GM12865 (cell line): ENCODE measurements at places on chromosomes 13 and 19.

GRCh38 chr13:74741732-74742131, 607.5 kb upstream of the KLF12 start:
- no peak for DNase-seq

GRCh38 chr13:23724196-23724970, 154.2 kb downstream of the TNFRSF19 start:
- no peak for DNase-seq

GRCh38 chr19:27935669-27936068, 1277.3 kb downstream of the UQCRFS1 start:
- DNase-seq, result no peak

DNA sequence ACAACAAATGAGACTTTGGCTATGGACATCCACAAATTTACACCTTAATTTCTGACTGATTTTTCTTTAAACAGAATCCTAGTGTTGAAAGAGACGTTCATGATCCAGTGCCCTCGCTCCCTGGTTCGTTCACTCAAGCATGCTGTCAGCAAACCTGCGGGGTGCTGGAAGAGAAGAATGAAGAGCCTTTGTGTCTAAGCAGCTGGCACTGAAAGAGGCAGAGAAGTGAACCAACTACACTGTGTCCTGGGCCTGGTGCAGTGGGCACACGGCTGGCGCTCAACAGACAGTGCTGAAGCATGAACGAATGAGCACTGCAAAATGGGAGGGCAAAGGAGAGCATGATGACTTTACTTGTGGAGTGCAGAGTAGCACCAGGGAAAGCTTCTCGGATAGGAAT, 46.8 kb downstream of the MIPEP start:
- DNase-seq, result no peak

- no peak for DNase-seq
These were observed 35.7 kb upstream of the SLC10A2 start for GRCh38 chr13:103101901-103102300.

DNA sequence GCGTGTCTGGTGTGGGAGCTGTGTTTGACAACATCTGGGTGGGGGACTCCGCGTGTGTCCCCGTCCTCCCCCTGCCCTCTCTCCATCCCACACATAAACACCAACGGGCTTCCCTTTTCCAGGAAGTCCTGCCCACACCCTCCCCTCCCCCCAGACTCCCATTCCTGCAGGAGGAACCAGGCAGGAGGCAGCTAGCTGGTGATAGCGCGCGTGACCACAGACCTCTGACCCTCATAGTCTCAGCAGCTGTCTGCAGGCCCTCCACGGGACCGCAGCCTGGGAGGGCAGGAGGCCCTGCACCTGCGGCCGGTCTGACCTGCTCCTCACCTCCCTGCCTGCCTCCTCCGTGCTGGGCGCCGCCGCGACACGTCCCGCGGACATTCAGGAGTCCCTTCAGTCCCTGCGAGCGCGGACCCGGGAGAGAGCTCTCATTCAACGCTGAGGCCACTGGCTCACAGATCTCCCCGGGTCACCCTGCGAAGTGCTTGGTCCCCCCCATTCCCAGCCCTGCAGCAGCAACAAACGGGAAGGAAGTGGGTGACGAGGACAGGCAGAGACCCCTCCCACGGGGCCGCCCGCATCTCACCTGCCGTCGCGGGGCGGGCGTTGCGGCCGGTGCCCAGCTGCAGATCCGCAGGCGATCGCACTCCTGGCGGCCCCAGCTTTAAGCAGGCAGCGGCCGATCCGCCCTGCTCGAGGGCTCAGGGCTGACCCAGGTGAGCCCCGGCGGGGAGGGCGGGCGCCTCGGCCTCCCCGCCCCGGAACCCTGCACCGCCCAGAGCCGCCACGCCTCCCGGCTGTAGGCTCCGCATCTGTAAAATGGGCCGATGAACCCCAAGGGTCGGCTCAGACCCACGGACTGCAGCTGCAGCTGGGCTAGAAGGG, 1.1 kb upstream of the ACP5 start:
- peak; percentile 55 for DNase-seq

DNA sequence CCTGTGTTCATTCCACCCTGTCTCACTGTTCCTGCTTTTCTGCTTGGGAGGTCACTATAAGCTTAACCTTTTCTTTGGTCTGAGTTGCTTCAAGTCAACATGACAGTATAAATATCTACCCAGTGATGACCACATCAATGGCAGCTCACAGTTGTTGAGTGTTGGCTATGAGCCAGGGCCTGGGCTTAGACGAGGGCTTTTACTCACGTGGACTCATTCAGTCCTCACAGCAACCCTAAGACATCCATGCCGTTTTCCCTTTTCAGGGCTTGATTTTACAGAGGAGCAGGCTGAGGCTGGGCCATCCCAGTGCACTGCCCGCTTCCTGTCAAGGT, 10.2 kb upstream of the CCDC97 start:
- no peak for DNase-seq

DNA sequence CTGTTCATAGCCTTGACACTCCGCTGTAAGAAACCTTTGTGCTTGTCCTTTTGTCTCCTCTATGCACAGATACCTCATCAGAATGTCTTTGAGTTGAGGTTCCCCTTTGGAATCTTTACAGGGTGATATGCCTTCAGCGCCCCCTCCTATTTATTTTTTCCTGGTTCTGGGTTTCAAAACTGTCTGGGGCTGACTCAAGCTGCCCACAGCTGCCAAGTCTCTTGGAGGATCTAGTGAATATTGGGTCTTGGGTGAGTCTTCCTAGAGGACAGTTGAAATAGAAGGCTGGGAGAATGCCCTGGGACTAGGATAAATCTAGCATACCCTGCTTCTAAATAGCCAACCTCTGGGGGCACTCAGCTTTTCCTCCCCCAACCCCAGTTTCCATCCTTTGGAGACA, 930 bp downstream of the ZNF136 start:
- DNase-seq, result no peak

GRCh38 chr13:36998624-36999041, 507 bp downstream of the ALG5 start:
- peak; percentile 35 for DNase-seq

DNA sequence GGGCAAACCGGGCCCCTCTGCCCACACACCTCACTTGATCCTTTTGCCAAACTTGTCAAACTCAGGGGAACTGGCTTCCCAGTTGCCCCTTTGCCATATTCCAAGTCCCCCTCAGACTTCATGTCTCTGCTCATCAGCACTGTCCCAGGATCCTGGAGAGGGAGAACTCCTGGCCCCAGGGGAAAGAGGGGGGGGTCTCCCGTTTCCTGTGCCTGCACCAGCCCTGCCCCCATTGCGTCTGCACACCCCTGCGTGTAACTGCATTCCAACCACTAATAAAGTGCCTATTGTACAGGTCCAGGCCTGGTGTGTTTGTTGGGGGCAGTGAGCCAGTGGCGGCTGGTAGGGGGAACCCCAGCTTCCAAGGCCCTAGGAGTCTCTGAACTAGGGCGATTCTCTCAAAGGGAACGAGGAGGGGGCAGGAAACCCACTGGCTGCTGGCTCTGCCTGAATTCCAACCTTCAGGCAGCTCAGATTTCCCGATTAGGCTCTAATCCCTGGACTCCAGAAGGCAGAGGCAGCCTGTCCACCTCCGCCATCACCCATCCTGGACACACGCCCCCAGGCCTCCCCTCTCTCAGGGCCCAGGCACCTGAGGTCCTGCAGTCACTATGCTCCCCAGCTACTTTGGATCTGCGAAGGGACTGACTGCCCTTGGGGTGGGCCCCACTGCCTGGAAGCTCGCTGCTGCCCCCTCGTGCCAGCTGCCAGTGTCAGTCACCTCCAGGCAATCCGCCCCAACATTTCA, 9.7 kb upstream of the ILF3 start:
- DNase-seq, result peak; percentile 86

DNA sequence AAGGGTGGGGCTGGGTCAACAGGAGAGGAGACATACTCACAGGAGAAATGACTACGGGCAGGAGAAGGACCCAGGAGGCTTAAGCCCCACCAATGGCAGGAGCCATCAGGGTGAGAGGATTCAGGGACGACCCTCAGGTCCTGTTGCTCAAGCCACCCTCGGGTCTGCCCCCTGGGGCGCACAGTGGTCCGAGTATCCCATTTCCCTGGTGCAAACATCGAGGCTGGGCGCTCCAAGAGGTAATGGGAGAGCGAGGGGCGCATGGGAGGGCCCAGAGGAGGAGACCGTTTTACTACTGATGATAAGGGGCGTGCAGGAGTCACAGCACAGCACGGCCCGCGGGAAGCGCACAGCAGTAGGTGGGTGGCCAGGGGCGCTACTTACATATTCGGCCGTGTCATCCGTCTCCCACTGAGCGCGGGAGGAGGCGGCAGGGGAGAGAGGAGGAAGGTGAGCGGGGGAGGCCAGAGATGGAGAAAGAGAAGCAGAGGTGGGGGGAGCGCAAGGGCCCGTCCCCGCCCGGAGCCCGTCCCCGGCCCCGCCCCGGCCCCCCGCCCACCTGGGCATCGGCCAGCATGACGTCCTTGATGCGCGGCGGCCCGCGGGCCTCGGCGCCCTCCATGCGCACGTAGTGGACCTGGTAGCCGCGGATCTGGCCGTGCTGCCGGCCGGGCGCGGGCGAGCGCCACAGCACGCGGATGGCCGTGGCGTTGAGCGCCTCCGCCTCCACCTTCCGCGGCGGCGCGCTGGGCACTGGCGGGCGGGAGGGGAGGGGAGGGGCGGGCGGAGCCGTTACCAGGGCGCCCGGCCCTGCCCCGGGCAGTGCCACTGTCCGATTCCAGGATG, 111.5 kb downstream of the PTPRS start:
- DNase-seq, result no peak

- peak; percentile 33 for DNase-seq
These were observed 93.4 kb upstream of the SLITRK1 start for GRCh38 chr13:83975655-83976165.

- DNase-seq, result no peak
These were observed 289.2 kb upstream of the KLF12 start for GRCh38 chr13:74423434-74423833.

- DNase-seq, result peak; percentile 69
These were observed 30.0 kb downstream of the MYO9B start for GRCh38 chr19:17105556-17105955.

- DNase-seq, result no peak
These were observed 919.8 kb upstream of the SLITRK1 start for GRCh38 chr13:84802073-84802472.

DNA sequence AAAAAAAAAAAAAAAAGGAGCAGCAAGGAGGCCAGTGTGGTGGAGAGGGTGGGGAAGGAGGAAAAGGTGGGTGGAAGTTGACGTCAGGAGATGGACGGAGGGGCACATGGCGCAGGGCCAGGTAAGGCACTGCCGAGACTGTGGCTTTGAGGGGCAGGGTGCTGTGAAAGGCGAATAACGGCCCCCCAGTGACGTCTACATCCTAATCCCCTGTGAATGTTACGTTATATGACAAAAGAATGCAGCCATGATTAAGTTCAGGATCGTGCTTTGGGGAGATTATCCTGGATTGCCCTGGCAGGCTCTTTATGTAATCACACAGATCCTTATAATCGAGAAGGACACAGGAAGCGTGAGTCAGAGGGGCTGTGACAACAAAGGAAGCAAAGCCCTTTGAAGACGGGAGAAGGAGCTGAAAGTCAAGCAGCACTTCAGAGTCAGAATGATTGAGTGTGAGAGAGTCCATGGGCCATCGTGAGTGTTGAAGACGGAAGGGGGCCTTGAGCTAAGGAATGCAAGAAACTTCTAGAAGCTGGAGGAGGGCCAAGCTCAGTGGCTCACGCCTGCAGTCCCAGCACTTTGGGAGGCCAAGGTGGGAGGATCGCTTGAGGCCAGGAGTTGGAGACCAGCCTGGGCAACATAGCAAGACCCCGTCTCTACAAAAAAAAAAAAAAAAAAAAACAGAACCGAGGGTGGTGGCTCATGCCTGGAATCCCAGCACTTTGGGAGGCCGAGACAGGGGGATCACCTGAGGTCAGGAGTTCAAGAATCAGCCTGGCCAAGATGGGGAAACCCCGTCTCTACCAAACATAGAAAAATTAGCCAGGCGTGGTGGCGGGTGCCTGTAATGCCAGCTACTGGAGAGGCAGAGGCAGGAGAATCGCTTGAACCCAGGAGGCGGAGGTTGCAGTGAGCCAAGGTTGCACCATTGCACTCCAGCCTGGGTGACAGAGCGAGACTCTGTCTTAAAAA, 13.8 kb upstream of the CEACAM16 start:
- DNase-seq, result peak; percentile 27

DNA sequence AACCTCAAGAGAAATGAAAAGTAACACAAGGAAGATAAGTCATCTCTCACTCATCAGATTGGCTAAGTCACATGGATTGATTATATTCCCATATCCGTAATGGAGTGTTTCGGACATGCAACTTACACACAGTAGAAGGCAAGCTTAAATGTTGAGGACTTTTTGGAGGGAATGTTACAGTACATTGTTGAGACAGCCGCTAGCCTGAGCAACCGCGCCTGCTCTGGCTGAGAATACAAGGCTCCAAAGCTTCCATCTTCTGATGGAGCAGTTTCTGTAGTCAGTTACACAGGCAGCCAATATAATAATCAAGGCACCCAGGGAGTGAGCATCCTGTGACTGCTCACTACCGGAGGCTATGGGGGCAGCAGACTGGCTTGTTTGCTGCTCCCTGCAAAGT, 1.0 kb upstream of the CRYL1 start:
- no peak for DNase-seq

- no peak for DNase-seq
These were observed 1560.7 kb downstream of the UQCRFS1 start for GRCh38 chr19:27652281-27652680.

DNA sequence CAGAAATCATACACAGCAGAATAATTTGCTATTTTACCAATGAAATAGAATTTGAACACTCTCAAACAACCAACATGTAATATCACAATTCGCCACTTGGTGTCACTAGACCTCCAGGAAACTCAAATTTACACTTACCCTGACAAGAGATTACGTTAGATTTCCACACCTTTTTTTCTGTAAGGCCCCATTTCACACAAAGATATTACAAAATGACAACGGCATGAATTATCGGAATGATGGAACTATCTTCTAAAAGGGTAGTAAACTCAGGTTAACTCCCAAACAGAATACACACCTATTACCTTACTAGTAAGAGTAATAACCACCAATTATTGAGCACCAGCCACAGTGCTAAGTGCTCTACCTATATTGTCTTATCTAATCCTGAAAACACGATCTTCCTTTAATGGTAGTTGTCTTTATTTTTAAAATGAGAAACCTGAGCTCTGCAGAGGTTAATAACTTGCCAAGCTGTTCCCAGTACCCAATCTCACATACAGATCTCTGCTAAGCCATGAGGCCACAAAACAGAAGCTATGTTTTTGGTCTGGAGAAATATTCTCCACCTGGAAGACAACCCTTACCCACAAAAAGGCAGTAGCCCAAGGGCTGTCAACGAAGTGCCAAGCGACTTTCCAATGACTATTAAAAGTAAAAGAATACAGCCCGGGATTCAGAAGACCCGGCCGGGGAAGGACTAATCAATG, 152.4 kb downstream of the DCLK1 start:
- DNase-seq, result peak; percentile 62

- DNase-seq, result no peak
These were observed 122.9 kb upstream of the RNF113B start for GRCh38 chr13:98299966-98300350.
